Brain (organoid and tissue), 16 donors: ENCODE measurements at places on chromosomes 11 and 22. TPM values are rescaled to one million over a fixed set of nuclear protein-coding genes. Genes with fewer than 3 reads are reported as not detected.
A peak's percentile ranks its signal among the peaks of the same experiment; 100 is the strongest.

DNA sequence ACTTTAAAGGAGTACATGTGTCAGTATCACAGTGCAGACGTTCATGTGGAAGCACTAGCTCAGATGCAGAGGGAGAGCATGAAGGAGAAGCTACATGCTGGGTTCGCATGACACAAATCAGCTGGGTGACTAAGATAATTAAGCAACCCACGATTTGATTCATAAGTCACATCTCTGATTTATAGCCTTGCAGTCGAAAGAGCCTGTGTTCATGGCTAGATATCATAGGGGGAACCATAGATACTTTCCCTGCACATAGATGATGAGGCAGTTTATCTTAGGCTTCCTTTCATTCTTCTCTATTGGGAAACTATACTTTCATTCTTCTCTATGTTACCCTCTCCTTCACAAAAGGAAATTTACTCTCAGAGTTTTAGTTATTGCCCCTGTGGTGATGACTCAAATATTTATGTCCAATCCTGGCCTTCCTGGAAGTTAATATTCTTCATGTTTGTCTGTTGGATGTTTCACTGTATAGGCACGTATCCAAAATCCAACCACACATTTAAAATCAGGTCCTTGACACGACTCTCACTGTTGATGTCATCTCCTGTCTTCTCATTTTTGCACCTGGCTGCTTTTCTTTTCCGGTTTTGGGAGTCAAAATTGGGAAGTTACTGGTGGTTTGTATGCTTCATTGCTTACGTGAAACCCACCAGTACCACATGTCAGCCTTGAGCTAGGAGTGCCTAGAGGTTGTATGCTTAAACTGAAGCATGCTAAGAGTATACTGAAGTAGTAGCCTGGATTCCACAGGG is 56.3 kb upstream of the SLC5A12 start:
- DNase-seq = peak; percentile 55

GRCh38 chr11:72326151-72326848 is 82.3 kb upstream of the PHOX2A start:
- no peak for DNase-seq

DNA sequence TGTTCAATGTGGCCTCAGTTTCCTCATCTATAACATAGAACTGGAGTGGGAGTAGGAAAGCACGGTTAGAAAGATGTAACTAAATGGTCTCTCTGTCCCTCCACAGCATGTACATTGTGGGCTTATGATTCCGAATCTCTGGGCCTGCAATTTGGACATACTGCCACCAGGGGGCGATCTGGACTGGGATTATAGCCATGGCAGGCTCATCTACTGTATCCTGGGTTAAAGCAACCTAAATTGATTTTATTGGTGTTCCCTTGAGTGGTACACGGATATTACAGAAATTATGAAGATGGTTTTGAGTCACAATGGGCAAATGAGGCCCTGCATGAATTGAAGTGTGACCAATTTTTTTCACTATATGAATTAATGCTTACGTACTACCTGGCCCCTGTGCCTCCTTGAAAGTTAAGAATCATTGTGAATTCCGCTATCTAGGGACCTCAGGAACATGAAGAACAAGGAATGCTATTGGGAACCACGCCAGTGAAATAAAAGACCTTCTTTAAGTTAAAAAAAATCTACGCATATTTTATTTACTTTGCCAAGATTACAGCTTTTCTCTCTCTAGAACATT is 32.9 kb downstream of the TST start:
- no peak for DNase-seq

DNA sequence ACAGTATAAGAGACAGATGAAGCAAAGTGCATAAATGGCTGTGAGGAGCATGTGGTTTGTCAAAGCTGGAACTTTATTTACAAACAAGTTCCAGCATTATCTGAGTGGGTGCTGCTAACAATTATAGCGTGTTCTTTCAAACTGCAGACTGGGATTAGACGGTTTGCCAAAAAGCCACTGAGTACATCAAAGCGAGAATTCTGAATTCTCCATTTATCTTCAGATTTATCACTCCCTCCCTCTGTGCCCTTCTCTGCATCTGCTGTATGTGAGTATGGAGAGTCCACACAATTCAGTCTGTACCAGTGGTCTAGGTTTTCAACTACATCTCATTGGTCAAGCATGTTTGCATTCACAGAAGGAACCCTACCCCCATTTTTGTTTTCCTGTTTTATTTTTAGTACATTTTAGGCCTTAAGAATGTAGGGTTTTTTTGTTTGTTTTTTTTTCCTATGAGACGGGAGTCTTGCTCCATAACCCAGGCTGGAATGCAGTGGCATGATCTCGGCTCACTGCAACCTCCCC is 18.1 kb upstream of the INCENP start:
- no peak for DNase-seq

LYVE1 gene
- 4.1 TPM for polyA plus RNA-seq

- no peak for DNase-seq
These were observed 175.5 kb downstream of the ADAMTS15 start for GRCh38 chr11:130623670-130624668.

- DNase-seq = no peak
These were observed 5.9 kb upstream of the AMOTL1 start for GRCh38 chr11:94762208-94762607.

OR10AG1 gene
- polyA plus RNA-seq = not detected

DNA sequence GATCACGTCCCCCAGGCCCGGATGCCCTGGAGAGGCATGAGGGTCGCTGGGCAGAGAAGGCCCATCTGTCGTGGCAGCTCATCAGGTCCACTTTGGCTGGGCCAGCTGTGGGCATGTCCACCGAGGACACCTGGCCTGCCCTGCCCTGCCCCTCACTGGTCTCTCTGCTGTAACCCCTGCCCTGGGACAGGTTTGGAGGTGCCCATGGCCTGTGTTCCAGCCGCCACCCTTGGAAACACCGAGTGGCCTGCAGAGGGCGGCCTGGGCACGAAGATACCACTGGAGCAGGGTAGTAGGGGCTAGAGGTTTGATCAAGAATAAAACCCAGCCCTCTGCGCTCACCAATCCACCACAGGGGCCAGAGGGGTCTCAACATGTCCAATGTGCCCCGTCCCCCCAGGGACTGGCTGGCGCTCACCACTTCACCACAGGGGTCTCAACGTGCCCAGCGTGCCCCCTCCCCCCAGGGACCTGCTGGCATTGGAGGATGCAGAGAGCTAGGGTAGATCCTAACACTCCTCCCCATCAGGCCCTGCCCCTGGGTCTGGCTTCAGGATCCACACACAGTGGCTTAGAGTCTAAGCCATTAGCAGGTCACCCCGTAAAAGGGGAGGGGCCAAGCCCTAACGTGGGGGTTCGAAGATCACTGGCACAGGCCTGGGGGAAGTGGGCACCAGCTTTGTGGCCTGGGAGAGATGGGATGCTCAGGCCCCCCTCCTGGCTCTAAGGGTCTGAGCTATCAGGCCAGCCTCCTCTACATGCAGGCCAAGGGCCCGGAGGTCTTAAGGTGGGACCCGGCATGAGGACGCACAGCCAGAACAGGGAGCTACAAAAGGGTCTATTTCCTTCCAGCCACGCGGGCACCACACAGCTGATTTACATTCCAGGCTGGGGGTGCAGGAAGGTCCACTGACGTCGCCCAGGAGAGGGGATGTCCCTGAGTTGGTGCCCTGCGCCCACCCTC is 1.3 kb upstream of the HDAC10 start:
- peak; percentile 75 for DNase-seq

DNA sequence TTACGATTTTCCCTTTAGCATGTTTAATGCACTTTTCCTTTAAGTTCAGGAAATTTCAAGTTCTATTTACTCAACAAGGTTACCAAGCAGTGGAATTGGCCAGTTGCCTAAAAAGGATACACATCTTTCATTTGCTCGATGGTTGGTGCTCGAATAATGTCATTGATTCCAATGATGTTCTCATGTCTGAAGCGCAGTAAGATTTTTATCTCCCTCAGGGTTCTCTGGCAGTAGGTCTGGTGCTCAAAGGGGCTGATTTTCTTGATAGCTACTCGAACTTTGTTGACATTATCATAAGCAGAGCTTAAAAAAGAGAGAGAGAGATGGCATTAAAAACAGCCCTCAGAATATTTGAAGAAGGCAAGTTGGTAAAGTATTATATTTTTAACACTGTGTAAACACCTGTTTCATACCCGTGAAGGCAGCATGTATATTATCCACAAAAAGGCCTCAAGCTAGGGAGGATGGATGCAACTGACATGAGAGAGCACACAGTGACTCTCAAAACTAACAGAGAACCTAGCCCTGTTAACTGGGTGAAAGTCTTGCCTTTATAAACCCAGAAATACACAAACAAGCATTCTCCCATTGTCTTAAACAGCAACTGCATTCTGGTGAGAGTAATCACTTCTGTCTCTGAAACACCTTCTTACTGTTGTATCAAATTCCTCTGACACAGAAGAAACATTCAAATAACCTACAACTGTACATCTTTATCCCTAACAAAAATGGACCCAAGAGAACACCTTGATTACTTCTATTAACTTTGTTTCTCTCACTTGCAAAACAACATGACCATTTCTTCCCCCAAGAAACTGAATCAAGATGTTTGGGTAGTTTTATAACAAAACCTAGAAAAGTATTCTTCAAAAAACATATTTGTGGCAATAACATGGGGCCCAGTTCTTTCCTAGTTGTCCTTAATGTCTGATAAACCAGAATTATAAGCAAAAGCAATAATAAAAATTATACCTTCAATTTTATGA is 59.6 kb downstream of the MAPK1 start:
- no peak for DNase-seq

DNA sequence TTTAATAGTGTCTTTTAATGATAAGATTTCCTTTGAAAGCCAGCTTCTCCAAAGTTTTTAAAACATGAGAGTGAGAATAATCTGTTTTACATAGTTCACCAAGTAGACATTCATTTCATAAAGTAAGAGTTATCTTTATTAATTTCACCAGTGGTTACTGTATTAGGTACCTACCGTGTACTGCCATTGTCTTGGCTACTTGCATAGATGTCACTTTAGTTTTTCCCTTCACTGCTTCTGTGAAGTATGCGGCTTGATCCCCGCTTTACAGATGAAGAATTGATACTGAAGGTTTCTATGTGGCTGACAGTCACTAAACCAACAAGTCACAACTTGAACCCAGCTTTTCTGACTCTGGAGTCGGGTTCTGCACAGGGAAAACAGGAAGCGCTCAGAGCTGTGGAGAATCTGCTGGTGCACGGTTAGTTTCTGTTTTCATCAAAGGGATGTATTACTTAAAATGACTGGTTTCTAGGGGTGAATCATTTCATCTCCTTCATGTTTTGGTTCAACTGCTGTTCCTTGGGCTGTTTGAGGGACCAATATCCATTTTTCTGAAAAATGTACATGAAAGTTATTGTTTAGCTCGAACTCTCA is 39.3 kb upstream of the MYO18B start:
- DNase-seq = no peak

RIMBP3B gene
- 0.34 TPM for polyA plus RNA-seq

- no peak for DNase-seq
These were observed 37.6 kb upstream of the DKK3 start for GRCh38 chr11:12045914-12046635.
